ENCODE measurements at places on chromosomes 7 and 10.
A peak's percentile ranks its signal among the peaks of the same experiment; 100 is the strongest.

GRCh38 chr10:97542169-97543024 lies 30.2 kb upstream of the ANKRD2 start:
- peak; percentile 95 for DNase-seq

- peak; percentile 63 for DNase-seq
Measured at GRCh38 chr10:93235686-93236085, 162.0 kb downstream of the CYP26A1 start.

DNA sequence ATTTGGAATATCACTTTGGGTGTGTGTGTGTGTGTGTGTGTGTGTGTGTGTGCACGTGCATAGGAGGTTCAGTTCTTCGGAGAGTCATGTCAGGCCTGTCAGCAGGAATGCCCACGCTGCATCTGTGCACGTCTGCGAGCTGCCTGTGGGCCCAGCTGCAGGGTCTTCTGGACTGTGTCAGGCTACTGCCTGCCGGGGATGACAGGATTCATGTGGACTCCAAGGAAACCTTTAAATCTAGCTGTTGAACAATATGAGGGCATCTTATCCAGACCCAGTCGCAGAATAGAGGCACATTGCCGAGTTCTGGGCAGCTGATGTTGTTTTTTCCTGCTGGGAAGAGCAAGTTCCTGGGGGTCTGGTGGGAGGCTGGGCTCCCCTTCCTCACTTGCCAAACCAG lies 19.0 kb downstream of the AQP1 start:
- DNase-seq: no peak

DNA sequence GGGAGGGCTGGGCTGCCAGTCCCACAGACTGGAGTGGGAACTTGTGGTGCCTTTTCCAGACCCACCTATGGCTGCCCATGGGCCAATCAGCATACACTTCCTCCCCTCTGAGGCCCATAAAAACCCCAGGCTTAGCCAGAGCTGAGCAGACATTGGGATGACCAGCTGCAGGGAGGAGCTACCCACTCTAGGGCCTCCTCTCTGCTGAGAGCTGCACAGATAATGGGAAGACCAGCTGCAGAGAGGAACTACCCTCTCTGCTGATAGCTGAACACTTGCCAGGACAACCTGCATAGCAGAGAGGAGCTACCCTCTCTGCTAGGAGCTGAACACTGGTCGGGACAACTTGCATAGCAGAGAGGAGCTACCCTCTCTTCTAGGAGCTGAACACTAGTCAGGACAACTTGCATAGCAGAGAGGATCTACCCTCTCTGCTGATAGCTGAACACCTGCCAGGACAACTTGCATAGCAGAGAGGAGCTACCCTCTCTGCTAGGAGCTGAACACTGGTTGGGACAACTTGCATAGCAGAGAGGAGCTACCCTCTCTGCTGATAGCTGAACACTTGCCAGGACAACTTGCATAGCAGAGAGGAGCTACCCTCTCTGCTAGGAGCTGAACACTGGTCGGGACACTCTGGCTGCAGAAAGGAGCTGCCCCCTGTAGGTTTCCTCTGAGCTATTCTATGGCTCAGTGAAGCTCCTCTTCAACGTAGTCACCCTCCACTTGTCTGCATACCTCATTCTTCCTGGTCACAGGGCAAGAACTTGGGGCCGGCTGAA lies 88.3 kb upstream of the CACUL1 start:
- DNase-seq: no peak

DNA sequence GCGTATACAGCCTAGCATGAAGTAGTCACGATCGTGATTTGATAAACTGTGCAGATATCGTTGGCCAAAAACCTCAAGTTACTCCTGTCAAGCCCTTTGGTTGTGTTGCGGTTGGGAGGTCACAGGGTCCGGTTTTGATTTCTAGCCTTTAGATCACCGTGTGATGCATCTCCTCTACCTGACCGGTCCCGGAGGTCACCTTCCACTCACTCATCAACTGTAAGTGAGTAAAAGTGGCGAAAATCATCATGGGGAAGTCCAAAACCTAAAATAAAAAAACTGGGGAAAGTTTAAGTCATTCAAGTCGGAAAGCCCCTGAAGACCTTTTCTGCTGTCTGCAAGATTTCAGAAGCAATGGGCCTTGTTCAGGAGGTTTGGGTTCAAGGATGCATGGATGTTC lies 62.8 kb downstream of the ADARB2 start:
- DNase-seq: no peak
